Daoy (cell line): ENCODE measurements at places on chromosomes 5 and 9. TPM values are rescaled to one million over a fixed set of nuclear protein-coding genes. Genes with fewer than 3 reads are reported as not detected.
A peak's percentile ranks its signal among the peaks of the same experiment; 100 is the strongest.

DNA sequence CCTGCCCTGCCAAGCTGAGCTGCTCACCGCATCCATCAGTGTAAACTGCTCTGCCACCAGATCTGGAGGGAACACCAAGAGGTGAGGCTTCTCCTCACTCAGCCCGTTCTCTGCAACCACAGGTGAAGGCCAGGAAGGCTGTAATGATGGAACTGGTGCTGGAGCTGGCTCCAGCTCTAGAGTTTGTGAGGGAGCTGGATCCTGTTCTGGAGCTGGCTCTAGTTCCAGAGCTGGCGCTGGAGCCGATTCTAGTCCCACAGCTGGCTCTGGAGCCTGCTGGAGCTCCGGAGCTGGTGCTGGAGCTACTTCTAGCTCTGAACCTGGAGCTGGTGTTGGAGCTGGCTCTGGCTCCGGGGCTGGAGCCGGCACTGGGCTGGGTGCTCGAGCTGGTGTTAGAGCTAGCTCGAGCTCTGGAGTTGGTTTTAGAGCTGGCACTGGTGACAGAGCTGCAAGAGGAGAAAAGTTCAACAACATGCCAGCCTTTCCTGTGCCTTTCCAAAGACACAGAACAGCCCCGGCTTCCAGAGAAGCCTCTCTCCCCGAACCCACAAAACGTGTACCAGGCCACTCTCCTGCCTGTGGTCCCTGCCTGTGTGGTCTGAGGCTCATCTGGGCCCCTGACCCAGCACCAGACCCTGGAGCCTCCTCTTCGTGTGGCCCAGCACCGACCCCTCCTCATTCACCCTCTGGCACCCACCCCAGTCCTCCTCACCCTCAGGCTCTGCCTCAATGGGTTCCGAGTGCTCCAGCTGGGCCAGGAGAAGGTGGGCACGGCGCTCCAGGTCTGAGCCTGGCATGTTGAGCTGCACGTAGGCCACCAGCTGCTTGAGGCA lies 12.9 kb downstream of the RALGDS start:
- no peak for DNase-seq

- no peak for DNase-seq
Observed at GRCh38 chr5:131812371-131813160, 15.7 kb upstream of the FNIP1 start.

DNA sequence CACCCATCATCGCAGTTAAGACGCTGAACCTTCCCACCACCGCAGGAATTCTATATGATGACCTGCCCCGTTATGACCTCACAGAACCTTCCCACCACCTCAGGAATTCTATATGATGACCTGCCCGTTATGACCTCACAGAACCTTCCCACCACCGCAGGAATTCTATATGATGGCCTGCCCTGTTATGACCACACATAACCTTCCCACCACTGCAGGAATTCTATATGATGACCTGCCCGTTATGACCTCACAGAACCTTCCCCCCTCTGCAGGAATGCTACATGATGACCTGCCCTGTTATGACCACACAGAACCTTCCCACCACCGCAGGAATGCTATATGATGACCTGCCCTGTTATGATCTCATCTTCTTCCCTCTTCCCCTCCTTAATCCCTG lies 64.3 kb downstream of the IRX1 start:
- DNase-seq: peak; percentile 76

Gene INSL4
- total RNA-seq: not detected in 2 replicates

DNA sequence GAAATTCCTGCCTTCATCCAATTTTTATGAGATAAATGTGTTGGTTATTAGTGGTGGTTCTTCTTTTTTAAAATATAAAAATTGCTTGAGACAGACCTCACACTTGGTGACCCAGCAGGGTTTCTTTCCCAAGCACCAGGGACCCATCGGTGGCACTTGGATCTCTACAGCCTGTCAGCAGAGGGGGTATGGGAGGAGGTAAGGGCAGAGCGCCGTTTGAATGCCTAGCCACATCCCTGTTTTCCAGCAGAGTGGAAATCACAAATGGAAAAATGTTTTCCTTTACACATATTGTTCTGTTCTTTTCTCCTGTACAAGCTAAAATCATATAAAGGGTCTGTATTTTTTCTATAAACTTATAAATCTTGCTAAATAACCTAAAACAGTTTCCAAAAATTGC lies 248.0 kb downstream of the NR3C1 start:
- DNase-seq: no peak

Gene TPPP
- total RNA-seq: 0.34 TPM in 1 of 2 replicates, not detected in the other

DNA sequence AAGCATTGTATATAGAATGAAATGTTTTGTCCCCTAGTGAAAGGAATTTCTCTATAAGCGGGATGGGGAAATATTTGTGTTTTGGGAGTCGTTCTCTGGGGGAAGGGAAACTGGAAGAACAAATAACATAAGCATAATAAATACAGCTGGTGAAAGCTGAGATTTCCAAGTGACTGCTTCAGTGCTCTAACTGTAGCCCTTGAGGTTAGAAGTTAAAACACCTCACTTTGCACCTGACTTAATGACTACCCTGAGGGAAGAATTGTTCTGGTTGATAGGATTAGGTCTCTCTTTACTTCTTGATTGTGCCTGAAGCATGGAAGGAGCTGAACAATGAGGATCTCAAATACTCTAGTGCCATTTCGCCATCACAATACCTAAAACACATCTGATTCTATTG lies 307.4 kb downstream of the MAN2A1 start:
- no peak for DNase-seq

Gene PDE6A
- total RNA-seq: not detected in 2 replicates

DNA sequence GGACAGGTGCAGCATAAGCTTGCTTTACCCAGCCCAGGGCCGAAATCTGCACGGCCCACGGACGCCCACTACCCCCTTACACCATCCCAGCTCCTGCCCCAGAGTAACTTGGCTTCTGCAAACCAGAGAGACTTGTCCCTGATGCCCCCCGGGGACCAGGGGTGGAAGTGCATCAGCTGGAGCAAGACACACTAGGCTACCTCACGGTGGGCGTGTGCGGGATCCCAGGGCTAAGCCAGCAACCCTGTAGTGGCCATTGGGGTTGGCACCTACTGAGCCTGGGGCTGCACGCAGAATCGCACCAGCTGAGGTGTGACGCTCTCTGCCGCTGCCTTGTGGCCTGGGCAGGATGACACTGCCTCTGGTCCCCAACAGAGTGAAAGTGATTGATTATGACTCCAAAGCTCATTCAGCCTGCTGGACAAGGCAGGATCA lies 6.1 kb upstream of the ZNF79 start:
- no peak for DNase-seq

DNA sequence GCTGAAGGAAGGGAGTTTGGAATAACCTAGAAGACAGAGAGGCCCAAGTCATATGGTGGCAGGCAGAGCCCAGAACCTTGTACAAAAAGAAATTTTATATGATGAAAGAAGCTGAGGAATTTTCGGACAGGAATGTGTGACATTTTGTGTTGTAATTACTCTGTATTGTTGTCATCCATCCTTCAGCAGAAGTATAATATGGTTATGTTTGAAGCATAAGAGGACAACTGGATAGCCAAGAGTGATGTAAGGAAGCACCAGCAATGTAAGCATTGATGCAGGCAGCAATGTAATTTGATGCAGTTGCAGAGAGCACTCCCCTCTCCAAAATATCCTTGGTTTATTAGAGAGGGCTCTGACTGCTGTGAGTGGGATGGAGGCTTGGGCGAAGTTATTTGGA lies 19.1 kb upstream of the SNX2 start:
- no peak for DNase-seq

Gene ZBTB43
- 8.0 and 8.7 TPM in 2 replicates for total RNA-seq

DNA sequence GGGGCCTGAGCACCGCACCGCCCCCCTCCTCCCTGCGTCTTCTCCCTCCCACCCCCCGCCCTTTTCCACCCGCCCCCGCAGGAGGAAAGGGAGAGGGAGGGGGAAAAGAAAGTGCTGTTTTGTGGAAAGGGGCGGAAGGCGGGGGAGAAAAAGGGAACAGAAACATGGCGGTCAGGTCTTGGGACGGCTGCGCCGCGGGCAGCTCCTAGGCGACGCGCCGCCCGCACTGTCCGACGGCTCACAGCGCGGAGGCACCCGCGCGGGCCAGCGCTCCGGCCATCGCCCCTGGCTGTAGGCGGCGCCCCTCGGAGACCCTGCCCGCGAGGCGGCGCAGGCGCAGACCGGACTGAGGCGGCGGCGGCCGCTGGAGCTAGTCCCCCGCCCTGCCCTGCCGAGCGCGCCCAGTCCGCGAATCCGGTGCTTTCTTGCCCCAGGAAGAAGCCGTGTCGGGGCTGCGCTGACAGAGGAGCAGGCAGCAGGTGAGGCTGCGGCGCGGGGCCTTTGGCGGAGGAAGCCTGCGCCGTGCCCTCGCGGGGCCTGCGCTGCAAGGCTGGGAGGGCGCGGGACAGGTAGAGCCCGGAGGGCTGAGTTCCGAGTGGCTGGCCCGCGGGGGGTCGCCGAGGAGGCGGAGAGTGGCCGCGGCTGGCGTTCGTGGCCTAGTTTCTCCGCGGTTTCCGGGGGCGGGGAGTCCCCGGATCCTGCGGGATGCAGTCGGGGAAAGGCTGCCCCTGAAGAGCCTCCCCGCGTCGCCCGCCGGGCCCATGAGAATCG lies at the start of gene DENND4C:
Gene DENND4C (plus strand): TSS at position 339 of the 771 bp plus-strand sequence. CDS start 45,482 bp downstream, outside the sequence.
- peak; percentile 84 for DNase-seq

Gene FBN2
- 18.7 and 19.1 TPM in 2 replicates for total RNA-seq

Gene TSTD2
- total RNA-seq: 14.4 and 19.0 TPM in 2 replicates

DNA sequence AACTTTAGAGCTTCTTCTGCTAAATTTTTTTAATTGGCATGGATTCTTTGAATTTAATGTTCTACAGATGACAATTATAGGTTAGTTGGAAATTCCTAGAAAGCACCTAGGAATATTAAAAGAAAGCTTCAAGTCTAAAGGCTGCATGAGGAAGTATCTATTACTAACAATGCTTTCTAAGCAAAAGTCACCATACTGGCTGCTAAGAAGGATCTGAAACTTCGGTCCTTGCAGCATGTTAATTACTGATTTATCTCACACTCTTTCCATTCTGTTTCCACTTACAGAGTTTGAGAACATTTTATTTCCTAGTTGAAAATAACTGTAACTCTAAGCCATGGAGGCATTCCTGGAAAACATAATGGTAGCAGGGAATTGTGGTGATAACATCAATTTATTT lies 8.4 kb downstream of the SEMA6A start:
- DNase-seq: no peak

- DNase-seq: peak; percentile 10
Observed at GRCh38 chr5:136957428-136957827, 541.7 kb downstream of the SPOCK1 start.

DNA sequence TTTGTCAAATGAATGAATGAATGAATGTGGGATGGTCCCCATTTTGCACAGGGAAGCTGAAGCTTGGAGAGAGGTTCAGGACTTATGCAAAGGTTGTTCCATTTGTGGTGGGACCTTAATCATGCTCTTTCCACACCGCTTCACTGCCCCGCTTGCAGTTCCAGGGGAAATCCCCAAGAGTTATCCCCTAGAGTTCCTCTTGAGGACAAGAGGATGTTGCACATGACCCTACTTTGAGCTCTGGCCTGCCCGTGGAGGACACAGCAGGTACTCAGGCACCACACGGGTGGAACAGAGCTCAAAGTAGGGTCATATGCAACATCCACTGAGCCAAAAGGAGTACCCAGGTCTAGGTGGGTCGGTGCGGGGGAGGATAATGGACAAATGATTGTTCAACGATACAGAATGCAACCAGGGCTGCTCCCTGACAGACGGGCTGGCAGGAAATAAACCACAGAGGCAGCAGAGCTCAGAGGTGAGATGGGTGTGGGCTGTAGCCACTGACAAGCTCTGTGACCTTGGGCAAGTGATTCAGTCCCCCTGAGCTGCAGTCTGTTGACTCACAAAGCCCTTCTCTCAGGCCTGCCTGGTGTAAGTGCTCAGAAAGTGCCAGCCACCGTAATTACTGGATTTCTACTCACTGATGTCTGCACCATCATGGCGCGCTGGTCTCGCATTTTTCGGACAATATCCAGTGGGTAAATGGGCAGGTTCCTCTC lies 60.3 kb upstream of the EPB41L4B start:
- peak; percentile 47 for DNase-seq

DNA sequence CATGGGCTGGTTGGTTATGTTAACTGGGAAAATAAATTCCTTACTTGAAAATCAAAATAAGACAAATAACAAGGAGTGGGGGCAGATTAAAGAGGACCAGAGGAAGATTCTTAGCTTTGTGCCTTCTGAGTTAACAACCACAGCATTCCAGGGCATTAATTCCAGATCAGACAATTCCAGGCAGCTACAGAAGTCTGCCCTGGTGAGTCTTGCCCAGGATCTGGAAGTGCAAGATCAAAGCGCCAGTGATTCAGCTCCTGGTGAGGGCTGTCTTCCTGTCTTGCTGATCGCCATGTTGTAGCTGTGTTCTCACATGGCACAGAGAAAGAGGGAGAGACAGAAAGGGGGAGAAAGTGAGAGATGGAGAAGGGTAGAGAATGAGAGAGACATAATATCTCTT lies 65.6 kb downstream of the ANXA2R start:
- peak; percentile 28 for DNase-seq

DNA sequence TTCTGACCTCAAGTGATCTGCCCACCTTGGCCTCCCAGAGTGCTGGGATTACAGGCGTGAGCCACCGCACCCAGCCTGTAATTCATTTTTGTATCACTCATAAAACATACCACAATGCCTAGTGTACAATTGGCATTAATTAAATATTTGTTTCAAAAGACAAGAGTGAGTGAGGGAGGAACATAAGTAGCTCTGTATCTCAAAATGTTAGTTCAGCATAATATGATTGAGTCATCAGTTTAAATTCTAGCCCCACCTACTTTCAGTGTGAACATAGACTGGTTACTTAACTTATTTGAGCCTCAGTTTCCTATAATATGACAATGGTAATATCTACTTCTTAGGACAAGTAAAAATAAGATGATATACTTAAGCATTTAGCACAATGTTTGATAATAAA lies 26.9 kb downstream of the INVS start:
- DNase-seq: no peak

DNA sequence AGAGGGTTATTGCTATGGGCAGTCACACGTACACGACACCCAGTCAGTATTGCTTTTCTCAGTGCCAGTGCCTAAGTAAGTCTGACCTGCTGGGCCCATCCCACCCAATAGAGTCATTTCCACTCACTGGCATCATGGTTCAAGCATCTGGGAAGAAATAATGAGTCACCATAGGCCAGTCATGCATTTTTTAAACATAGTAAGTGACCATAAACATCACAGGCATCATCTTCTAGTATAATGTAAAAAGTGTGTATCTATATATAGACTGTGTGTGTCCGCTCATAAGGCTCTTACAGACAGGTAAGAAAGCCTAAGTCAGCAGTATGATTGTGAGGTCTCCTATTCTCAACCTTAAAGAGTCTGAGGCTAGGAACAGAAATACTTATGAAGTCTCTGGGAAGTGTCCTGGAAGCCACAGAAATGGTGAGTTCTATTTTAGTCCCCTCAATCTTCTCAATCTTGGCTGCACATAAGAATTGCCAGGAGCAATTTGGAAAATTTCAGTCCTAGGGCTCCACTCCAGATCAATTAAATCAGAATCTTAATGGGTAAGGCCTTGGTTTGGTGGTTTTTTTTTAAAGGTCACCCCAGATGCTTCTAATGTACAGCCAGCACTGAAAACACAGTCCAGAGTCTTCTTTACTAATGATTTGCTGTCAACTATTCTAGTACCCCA lies 65.2 kb downstream of the ZNF366 start:
- DNase-seq: peak; percentile 89

Gene TUSC1
- total RNA-seq: not detected in 2 replicates

Gene SPATA31C1
- total RNA-seq: not detected in 2 replicates

Gene SLC45A2
- total RNA-seq: not detected in 2 replicates

- peak; percentile 20 for DNase-seq
Observed at GRCh38 chr9:115855458-115856133, 298.0 kb upstream of the PAPPA start.

- no peak for DNase-seq
Observed at GRCh38 chr9:92770360-92770995, 5.8 kb upstream of the BICD2 start.

Gene PCDHA9
- 0.11 and 0.51 TPM in 2 replicates for total RNA-seq

GRCh38 chr5:154191467-154192261 lies 1.1 kb downstream of the GALNT10 start:
- peak; percentile 29 for DNase-seq

- DNase-seq: peak; percentile 71
Observed at GRCh38 chr5:181204826-181205760, at the start of gene TRIM7. Gene TRIM7, minus strand, starts transcription at chr5:181205196. Its CDS starts 86 bp downstream, at chr5:181205110.
